Activated CD8-positive, alpha-beta T cell treated with anti-CD3 and anti-CD28 coated beads, Interleukin-2, amount 10 ng/mL, durations not matched to agents 7 days and 5 days (primary cell): ENCODE measurements at places on chromosomes 4 and X. TPM values are rescaled to one million over a fixed set of nuclear protein-coding genes. Genes with fewer than 3 reads are reported as not detected.
A peak's percentile ranks its signal among the peaks of the same experiment; 100 is the strongest.

DNA sequence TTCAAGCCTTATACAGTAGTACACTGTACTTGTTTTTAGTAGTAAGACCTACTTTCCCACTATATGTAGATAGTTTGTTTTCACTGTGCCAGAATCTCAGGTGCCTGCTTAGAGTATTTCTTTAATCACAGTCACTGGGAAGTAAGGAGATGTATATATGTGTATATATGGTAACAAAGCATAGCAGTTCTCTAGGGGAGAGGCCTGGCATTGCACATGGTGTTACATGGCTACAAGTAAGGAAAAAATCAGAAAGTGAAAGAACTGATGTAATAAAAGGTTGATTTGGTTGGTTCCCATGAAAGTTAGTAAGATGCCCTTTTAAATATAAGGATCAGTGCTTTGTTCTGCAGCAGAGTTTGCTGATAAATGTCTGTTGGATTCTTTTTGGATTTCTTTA lies 9.3 kb upstream of the DCK start:
- H3K27me3 ChIP-seq = no peaks in the 10 kb centered on the region
- H3K27ac ChIP-seq = no peak overlapping the region
- H3K4me1 ChIP-seq = no peaks in the 10 kb centered on the region
- DNase-seq = no peak

DNA sequence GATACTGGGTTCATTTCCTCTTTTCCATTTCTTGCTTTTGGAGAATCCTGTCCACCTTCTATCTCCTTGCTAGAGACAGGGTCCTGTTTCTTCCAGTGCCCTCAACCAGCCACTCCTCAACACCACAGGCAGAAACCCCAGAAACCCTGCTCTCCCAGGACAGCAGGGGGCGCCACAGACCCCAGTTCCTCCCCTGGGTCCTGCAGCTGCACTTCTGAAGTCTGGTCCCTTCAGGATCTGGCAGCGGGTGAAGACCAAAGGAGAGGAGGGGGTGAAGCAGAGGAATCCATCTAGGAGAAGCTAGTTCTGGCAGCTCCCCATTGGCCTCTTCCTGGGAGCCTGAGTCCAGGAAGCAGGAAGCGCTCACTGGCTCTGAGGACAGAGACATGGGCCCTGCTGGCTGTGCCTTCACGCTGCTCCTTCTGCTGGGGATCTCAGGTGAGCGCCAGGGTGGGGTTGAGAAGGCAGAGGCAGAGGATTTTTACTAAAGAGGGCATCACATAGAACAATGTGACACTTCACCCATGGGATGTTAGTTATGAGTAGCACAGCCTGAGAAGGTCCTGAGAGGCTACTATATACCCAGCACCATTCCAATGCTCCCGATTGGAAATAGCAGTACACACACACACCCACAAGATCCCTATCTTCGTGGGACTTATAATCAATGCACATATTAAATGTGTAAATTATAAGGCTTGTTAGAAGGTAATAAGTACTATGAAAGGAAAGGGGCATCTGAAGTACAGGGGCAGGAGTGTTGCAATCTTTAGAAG lies at the start of gene PRSS48:
Gene PRSS48, plus strand, starts transcription at position 375 of the 776 bp plus-strand sequence. Its CDS starts 12 bp downstream, at position 387.
- H3K4me3 ChIP-seq = no peak within 1 kb of the TSS
- H3K27me3 ChIP-seq = no peaks in the 10 kb centered on the region
- no peaks in the 10 kb centered on the region for H3K36me3 ChIP-seq

GLRB gene
- not detected for total RNA-seq

DNA sequence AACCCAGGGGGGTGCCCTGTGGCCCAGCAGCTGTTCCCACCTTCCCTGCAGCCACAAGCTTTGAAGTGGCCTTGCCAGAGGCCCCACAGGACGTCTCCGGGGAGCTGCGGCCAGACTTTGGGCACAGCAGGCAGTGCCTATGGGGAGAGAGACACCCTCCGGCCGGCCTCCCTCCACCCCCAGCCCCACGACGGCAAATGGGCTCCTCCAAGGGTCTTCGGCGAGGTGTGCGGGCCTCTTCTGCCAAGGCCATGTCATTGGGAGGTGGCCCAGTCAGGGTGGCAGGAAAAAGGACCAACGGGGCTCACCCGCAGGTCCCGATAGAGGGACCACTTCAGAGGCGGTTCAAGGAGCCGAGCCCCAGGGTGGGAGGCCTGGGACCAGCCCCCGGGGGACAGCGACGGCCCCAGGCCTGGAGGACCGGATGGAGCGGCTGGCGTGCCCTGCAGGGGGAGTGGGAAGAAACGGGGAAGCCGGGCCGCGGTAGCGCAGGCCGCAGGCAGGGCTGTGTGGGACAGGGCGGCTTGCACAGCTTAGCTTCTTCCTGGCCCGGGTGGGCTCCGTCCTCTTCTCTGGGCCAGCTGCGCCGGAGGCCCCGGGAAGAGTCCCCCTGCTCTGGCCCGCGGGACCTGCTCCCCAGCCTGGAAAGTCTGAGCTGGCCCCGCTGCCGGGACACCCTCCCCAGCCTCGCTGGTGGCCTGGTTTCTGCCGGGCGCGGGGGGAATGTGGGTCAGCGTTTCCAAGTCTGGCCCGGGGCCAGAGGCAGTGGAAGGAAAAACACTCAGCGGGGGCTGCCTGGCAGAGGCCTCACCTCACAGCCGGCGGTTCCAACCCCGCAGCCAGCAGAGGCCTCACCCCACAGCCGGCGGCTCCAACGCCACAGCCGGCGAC lies 21.9 kb upstream of the SPON2 start:
- no peak overlapping the region for H3K4me3 ChIP-seq
- H3K27me3 ChIP-seq = no peaks in the 10 kb centered on the region
- peaks cover 10% of the 10 kb centered on the region for H3K4me1 ChIP-seq
- peaks cover 28% of the 10 kb centered on the region for H3K36me3 ChIP-seq

GRCh38 chr4:54661686-54662085 lies 3.9 kb downstream of the KIT start:
- no peak overlapping the region for H3K27ac ChIP-seq
- peaks cover 1% of the 10 kb centered on the region for H3K36me3 ChIP-seq
- peaks cover 25% of the 10 kb centered on the region for H3K4me1 ChIP-seq
- H3K4me3 ChIP-seq = no peak overlapping the region
- H3K27me3 ChIP-seq = peaks cover 45% of the 10 kb centered on the region
- no peak for DNase-seq

TRAM1L1 gene
- not detected for total RNA-seq

- no peak for DNase-seq
- no peak overlapping the region for H3K27ac ChIP-seq
- no peaks in the 10 kb centered on the region for H3K36me3 ChIP-seq
- H3K4me1 ChIP-seq = peaks cover 43% of the 10 kb centered on the region
- no peak overlapping the region for H3K4me3 ChIP-seq
- H3K27me3 ChIP-seq = no peaks in the 10 kb centered on the region
Observed at GRCh38 chr4:10731162-10731561, 46.6 kb upstream of the CLNK start.

DNA sequence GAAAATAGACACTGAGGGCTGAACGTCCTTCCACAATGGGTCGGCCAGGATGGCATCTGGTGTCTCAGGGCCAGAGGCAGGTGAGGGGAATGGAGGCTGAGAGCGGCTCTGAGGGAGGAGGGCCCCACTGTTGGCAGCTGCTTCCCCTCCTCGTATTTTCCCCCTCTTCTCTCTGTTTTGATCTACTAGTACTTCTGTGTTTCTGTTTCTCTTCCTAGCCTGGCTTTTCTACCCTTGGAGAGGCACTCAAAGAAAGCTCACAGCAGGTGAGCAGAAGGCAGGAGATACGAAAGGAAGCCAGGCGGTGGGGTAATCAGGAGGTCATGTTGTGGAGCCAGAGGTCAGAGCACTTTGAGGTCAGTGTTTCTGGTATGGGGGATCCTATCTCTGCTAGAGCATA lies 151.8 kb upstream of the GATB start:
- DNase-seq = no peak
- no peak overlapping the region for H3K27ac ChIP-seq
- H3K4me1 ChIP-seq = peaks cover 2% of the 10 kb centered on the region
- no peaks in the 10 kb centered on the region for H3K36me3 ChIP-seq

ARMCX2 gene
- 4.4 TPM for total RNA-seq

GRCh38 chr4:188915175-188915574 lies 775.9 kb downstream of the TRIML1 start:
- no peak for DNase-seq
- H3K27ac ChIP-seq = no peak overlapping the region

MAGEB2 gene
- total RNA-seq = not detected

DNA sequence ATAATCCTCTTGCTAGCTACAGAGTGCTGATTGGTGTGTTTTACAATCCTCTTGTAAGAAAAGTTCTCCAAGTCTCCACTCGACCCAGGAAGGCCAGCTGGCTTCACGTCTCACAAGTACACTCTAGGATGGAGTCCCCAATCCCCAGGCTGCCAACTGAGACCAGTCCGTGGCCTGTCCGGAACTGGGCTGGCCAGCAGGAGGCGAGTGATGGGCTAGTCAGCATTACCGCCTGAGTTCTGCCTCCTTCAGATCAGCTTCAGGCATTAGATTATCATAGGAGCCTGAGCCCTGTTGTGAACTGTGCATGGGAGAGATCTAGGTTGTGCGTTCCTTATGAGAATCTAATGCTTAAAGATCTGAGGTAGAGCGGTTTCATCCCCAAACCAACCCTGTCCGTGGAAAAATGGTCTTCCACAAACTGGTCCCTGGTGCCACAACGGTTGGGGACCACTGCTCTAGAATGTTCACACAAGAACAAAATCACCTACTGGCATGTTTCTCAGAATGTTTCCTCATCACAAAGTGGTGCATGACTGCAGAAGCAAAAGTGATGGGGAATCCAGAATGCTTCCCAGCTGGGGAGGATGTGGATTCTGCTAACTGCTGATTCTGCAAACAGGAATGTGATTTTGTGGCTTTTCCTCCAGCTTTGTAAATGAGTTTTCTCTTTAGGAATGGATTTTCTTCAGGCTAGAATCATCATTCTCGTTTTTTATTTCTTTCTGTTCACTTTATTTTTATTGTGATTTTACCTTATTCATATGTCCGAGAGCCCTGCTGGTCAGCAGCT lies 40.9 kb downstream of the SEPTIN11 start:
- DNase-seq = no peak
- H3K36me3 ChIP-seq = peaks cover 31% of the 10 kb centered on the region
- H3K27ac ChIP-seq = peak overlapping the region; percentile 77
- H3K4me3 ChIP-seq = peak overlapping the region; percentile 65
- peaks cover 78% of the 10 kb centered on the region for H3K4me1 ChIP-seq

PLXNB3 gene
- total RNA-seq = 1.4 TPM

DNA sequence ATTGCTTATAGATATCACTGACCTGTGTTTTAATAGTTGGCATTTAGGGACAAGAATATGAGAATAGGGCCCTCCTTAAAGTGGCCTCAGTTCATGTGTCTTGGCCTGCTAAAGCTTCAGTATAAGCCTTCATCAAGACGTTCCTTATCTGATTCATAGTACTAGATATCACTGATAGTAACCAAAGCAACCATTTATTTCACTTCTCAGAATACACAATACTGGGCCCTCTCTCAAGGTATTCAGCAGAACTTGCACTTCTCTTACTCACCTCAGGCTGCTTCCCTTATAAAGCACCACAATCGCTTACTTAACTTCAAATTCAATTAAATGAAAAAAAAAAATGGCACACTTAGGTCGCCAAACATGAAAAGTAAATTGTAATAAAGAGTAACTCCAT lies 259.4 kb upstream of the PCDH7 start:
- no peak for DNase-seq
- H3K4me3 ChIP-seq = no peak overlapping the region
- no peaks in the 10 kb centered on the region for H3K4me1 ChIP-seq

DNA sequence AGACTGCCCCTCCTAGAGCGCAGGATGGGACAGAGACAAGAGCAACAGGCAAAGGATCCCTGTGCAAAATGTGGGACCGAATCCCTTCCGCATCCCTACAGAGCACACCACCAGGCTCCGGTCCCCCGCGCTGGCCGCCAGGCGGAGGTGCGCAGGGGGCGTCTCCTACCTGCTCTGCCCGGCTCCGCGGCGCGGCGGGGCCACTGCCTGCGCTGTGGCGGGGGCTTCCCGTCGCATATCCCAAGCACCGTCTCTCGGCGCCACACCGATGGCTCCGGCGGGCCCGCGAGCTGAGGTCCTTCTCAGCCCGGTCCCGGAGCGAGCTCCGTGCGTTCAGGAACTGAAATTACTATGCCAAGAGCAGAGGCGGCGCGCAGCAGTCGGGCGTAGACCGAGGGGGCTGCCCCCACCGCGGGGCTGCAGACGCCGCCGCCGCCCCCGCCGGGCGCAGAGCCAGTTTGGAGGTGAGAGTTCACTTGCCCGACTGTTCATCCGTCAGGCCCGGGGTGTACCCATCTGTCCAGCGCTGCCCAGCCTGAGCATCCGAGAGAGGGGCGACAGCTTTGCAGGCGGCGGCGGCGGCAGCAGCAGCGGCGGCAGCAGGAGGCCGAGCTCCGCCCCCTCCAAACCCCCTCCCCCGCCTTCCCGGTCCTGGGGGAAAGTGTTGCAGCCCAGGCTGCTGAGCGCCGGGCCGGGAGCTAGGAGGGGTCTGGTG lies at the start of gene GPRIN3:
Gene GPRIN3, minus strand, starts transcription at position 355 of the 715 bp plus-strand sequence. CDS start 57,690 bp downstream, outside the sequence.
- H3K36me3 ChIP-seq = peaks cover 40% of the 10 kb centered on the region
- peak within 1 kb of the TSS; percentile 90 for H3K4me3 ChIP-seq
- peaks cover 52% of the 10 kb centered on the region for H3K4me1 ChIP-seq
- H3K27ac ChIP-seq = peak within 1 kb of the TSS; percentile 84
- H3K27me3 ChIP-seq = no peaks in the 10 kb centered on the region

DNA sequence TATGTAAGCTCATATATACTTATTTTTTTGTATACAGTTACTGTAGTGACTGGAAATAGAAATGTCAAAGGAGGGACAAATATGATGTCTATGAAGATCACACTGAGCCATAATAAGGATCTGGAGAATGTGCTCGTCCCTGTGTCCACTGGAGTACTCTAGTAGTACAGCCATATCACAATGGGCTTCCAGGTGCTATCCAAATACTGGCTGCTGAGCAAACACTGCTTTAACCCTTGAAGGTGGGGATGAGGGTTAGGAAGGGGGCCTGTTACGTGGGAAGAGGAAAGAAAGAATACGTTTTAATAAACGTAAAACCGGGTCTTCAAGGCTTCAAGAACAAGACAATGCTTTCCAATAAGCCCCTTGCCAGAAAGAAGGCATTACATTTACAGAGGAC lies 29.8 kb upstream of the TMEM150C start:
- H3K36me3 ChIP-seq = no peaks in the 10 kb centered on the region
- no peak overlapping the region for H3K27ac ChIP-seq
- no peak overlapping the region for H3K4me3 ChIP-seq
- H3K4me1 ChIP-seq = no peaks in the 10 kb centered on the region
- peaks cover 21% of the 10 kb centered on the region for H3K27me3 ChIP-seq

CT45A1 gene
- total RNA-seq = not detected

- H3K4me3 ChIP-seq = peak overlapping the region; percentile 69
- peaks cover 22% of the 10 kb centered on the region for H3K4me1 ChIP-seq
- no peaks in the 10 kb centered on the region for H3K36me3 ChIP-seq
- H3K27me3 ChIP-seq = no peaks in the 10 kb centered on the region
Observed at GRCh38 chrX:49309401-49309981, 6.0 kb downstream of the GAGE10 start.

- H3K4me1 ChIP-seq = no peaks in the 10 kb centered on the region
- peaks cover 3% of the 10 kb centered on the region for H3K27me3 ChIP-seq
- DNase-seq = no peak
- H3K27ac ChIP-seq = no peak overlapping the region
- no peak overlapping the region for H3K4me3 ChIP-seq
Observed at GRCh38 chr4:118086344-118086743, 52.1 kb downstream of the NDST3 start.

STPG2 gene
- not detected for total RNA-seq

GRCh38 chr4:95596676-95597075 lies 47.9 kb upstream of the UNC5C start:
- no peaks in the 10 kb centered on the region for H3K36me3 ChIP-seq
- peaks cover 3% of the 10 kb centered on the region for H3K27me3 ChIP-seq
- H3K4me1 ChIP-seq = peaks cover 8% of the 10 kb centered on the region
- H3K27ac ChIP-seq = no peak overlapping the region
- DNase-seq = no peak

- peaks cover 51% of the 10 kb centered on the region for H3K27me3 ChIP-seq
- H3K27ac ChIP-seq = no peak overlapping the region
- peak; percentile 25 for DNase-seq
- no peaks in the 10 kb centered on the region for H3K36me3 ChIP-seq
- H3K4me3 ChIP-seq = no peak overlapping the region
Observed at GRCh38 chrX:71910986-71911730, 513 bp downstream of the NHSL2 start.

CAPN6 gene
- not detected for total RNA-seq
